ACHN (cell line): ENCODE measurements at places on chromosomes 7 and 10.

GRCh38 chr7:142010952-142011548, 15.4 kb downstream of the MGAM start:
- DNase-seq, result no peak

GRCh38 chr10:109997233-109997632, 10.6 kb upstream of the ADD3 start:
- DNase-seq, result no peak

DNA sequence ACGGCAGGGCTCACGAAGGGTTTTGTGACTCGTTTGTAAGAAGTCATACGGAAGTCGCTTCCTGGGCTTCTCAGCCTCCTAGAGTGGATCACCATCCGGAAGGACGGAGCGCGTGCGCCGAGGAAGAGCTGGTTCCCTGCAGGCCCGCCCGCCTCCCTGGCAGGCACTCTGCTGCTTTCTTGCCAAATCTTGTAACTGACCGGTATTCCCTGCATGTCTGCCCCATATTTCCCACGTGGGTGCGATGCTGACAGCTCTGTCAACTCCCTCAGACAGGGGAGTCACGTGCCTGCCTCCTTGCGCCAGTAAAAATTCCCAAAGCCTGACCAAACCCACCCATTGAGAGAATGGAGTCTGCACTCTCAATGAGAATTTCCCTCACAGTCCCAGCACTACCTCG, 12.7 kb downstream of the SHH start:
- DNase-seq, result no peak

- no peak for DNase-seq
Measured at GRCh38 chr10:84632866-84633265, 304.5 kb downstream of the CCSER2 start.

- DNase-seq, result no peak
Measured at GRCh38 chr10:72332423-72333111, 22.2 kb downstream of the DNAJB12 start.

- DNase-seq, result no peak
Measured at GRCh38 chr7:151139791-151140190, 27.7 kb downstream of the GBX1 start.

DNA sequence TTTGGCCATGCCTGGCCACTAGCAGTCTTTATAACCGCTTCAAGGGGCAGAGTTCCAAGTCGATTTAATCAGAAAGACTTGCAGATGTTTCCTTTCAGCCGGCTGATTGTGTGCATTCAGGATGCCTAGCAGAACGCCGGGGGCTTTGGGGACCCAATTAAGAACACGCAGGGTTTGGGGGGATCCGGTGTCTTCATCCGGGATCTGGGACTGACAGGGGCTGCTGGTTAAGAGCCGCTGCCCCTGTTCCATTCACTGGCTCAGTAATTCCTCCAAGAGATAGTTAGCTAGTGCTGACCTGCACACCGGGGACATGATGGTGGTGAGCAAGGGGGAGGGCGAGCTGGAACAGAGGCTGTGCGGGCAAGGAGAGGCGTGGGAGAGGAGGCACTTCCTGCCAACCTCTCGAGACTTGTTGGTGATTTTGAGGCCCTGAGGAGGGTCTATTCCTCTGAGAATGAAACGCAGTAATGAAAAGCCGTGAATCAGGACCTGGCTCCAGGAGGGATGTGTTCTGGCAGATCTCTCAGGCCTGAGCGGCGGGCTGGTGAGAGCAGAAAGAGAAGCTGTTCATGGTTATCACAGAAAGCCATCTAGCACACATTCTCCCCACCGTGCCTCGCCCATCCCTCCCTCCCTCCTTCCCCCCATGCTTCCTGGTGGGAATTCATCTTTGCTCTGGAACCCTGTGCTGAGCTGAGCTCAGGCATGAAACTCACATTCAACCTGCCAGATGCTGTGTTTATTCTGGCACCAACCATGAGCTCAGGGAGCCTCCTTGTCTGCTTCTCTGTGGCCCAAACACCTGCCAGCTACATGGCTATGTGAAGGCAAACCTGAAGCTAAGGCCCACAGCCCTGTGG, 152.0 kb downstream of the CCDC3 start:
- DNase-seq, result no peak

GRCh38 chr10:103612462-103613365, 119.2 kb downstream of the NEURL1 start:
- DNase-seq, result no peak

DNA sequence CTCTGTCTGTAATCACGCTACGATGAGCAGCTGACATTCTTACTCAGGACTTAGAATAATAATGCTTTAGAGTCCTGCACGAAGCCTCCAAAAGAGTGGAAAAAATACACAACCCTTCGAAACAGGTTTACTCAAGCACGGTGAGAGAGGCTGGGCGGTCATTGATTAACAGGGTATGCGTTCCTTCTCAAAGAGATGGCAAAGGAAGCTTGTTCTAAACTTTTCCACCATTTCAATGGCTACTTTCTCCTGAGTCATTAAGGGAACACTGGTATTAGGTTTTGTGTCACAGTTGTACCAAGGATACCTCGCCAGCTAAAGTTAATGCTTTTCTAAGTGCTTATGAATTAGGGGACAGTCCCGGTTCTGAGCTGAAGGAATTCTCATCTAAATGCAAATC, 141.9 kb upstream of the RHEB start:
- DNase-seq, result peak; percentile 94

GRCh38 chr7:146731185-146731584, 614.6 kb downstream of the CNTNAP2 start:
- no peak for DNase-seq

DNA sequence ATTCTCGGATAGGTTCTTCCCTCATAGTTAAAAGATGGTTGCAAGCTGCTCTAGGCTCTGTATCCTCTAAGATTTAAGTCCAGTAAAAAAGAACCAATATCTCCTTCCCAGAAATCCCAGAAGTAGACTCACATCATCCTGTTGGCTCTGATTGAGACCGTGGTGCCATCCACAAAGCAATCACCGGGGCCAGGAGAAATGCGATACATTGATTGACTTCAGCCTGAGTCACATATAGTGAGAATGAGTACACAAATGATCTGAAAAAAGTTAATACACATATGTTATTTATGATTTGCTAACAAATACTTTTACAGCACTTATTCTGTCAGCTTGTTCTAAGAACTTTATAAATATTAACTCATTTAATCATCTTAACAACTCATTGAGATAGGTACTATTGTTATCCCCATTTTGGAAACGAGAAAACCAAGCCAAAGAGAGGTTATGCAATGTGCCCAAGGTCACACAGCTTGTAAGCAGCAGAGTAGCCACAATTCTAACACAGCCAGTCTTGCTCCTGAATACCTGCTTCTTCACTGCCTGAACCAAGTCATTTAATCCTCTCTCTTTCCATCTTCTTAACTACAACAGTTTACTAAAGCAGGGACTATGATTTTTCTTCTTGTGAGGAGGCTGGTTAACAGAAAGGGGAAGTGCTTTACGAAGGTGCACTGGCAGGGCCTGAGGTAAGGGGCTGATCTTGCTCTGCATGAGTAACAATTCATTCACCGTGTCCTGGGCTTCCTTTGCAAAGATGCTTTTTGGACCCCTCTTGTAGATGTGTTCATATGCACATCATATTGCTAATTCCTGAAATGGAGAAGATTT, 177.0 kb downstream of the REEP3 start:
- DNase-seq, result no peak

GRCh38 chr7:31421607-31422006, 81.1 kb upstream of the NEUROD6 start:
- DNase-seq, result no peak

DNA sequence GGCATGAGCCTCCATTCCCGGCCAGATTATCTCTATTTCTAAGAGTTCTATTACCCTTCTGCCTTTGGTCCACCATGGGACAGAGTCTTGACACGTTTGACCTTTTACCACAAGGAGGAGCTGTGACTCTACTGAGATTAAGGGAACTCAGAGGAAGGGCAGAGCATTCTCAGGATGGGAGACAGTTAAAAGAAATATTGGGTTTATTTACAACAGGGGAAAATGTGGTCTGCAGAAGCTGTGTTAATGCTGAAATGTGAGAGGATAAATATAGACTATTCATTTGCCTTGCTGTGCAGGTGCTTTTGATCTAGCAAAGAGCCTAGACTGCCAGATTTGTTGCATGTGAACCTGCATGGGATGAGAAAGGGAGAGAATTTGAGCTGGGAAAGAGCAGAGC, 45.8 kb upstream of the PRSS58 start:
- peak; percentile 55 for DNase-seq

DNA sequence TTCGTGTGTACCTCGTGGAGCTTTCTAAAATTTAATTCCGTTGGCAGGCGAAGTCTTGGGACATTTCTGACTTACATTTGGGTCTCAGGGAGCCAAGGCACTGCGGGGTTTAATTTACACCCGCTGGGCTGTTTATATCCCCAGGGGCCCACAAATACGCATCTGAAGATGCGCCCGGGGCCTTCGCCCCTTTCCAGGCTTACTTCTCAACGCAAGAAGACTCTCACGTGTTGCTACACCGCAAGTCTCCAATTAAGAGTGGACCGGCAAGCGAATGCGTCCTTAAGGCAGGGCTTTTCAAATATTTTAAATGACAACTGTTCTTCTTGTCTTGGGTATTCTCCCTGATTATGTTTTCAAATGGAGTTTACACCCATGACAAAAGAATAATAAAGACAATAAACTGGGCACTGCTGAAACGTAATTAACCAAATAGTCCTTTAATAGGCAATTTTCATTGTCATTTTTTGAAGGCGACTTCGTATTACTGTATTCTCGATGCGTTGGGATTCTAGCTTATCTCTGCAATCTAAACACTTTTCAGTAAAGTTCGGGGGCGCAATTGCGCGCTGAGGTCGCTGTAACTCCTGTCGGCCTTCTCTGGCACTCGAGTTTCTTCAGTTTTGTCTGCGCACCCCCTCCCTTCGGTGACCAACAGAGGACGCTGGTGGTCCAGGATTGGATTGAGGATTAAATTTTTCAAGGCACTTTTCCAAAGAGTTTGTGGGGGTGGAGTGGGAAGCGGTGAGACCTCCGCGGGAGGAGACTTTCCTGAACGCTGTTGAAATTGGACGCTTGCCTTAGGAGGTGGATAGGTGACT, 837 bp upstream of the IGFBP3 start:
- DNase-seq, result peak; percentile 48

DNA sequence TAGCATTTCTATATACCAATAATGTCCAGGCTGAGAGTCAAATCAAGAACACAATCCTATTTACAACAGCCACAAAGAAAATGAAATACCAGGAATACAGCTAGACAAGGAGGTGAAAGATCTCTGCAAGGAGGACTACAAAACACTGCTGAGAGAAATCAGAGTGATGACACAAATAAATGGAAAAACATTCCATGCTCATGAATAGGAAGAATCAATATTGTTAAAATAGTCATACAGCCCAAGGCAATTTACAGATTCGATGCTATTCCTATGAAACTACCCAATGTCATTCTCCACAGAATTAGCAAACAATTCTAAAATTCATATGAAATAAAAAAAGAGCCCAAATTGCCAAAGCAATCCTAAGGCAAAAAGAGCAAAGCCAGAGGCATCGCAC, 116.8 kb upstream of the ZNF32 start:
- no peak for DNase-seq

DNA sequence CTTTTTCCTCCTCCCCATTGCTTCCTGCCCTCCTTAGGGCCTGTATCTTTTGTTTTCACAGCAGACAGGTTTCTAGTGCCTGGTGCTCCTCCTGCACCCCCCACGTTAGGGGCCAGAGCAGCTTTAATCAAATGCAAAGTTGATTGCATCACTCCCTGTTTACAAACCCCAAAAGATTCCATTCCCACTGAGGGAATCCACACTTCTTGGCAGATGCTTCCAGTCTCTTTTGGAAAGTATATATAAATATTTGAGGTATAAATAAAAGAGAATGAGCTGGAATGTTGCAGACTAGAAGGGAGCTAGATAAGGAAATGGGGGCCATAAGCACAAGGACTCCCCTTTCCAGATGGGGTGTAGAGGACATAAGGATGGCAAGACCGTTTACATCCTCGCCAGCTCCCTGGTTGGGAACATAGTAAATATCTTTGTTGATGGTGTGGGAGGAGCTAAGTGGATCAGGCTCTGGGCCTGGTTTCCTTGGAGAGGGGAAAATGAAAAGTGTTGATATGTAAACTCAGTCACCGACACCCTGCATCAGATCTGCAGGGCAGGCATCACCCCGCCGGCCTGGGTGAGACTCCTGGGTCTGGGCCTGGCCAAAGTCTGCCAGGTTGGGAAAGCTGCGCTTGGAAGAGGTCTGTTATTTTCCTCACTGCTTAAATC, 6.2 kb downstream of the RARRES2 start:
- DNase-seq, result no peak

DNA sequence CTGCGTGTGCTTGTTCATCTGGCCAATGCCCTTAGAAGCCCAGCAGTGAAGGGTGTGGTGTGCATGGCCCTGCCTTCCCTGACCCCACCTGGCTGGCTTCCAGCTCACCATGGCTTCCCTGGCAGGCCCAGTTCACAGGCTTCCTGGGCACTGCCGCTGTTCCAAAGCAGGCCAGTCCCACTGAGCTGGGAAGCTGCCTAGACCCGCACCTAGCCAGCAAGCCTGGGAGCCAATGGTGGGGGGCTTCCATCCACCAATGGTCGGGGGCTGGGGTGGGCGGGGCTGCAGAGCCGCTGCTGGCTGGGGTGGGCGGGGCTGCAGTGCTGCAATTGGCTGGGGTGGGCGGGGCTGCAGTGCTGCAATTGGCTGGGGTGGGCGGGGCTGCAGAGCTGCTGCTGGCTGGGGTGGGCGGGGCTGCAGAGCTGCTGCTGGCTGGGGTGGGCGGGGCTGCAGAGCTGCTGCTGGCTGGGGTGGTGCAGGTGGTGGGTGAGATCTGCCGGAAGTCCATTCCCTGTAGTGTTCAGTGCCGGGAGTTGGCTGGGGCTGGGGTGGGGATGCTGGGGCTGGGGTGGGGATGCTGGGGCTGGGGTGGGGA, 12.4 kb downstream of the CALY start:
- DNase-seq, result peak; percentile 57

DNA sequence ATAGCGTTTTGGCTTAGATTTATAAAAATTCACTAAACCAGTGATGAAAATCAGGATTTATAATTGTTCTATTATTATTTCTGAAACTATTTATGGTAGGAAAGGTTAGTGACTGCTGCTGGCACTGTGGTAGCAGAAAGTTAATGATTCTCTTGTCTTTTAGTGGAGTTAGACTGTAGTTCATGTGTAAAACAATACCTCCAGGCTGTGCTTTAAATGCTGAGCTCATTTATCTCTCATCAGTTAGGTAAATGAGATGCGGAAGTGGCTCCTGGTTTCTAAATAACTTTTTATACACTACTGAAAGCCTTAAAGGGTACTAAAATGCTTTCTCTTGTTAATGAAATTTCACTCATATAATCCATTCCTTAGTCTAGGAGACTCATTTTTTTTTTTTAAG, 326.8 kb upstream of the POT1 start:
- DNase-seq, result peak; percentile 37

GRCh38 chr7:36128448-36129047, 24.5 kb upstream of the EEPD1 start:
- peak; percentile 97 for DNase-seq

DNA sequence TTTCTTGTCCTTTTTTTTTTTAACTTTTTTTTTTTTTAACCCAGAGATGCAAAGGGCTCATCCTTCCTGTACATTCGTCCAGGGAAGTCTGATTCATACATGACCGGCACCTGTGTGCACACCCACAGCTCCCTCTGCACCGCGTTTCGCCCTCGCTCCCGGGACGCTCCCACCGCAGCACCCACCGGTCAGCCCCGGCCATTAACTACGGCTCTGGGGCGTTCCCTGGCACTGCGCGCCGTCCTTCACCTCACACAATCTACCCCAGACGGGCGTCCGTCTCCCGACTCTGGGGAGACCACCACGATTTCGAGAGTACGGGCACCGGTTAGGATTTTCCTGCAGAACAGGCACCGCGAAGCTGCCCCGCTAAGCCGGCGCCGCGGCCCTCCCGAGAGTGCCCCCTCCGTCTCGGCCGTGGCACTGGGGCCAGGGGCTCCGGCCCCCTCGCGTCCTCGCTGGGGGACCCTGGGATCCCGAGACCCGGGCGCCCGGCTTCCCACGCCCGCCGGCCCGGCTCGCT, 452 bp downstream of the ATE1 start:
- peak; percentile 71 for DNase-seq
